NCI-H146 (cell line): ENCODE measurements at places on chromosomes 16 and 17.

DNA sequence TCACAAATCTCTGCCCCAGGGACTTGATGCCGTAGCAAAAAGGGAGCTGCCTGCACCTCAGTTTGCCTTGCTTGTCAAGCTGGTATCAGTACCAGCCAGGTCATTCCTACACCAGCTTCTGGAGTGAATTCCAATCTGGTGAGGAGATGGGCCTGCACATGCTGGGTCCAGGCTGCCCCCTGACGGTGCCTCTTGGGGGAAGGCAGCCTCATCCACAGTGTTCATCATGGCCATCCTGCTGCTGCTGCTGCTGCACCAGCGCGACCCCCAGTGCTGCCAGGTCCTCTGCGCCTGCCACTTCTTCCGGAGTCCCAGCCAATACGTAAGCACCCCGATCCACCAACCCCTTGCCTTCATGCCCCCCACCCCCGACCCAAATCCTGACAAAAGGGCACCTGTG, 8.3 kb downstream of the MRPL27 start:
- no peak for DNase-seq

DNA sequence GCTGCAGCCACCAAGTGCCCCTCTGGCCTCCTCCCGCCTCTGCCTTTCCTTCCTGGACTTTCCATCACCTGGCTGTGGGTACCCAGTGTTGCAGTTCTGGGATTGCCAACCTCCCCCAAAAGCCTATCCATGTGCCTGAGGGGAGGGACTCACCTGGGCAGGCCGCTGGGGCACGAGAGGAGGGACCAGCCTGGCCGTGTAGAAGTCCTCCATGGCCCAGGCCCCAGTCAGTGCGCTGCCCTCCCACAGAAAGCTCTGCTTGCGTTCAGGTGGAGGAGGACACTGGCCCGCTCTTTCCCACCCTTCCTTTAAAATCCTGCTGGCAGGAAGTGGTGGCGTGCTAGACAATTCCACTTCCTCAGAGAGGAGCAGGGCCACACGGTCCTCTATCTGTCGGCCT, 14.2 kb downstream of the SLX4 start:
- no peak for DNase-seq

GRCh38 chr16:20383106-20384029, 21.2 kb downstream of the PDILT start:
- DNase-seq: peak; percentile 67

DNA sequence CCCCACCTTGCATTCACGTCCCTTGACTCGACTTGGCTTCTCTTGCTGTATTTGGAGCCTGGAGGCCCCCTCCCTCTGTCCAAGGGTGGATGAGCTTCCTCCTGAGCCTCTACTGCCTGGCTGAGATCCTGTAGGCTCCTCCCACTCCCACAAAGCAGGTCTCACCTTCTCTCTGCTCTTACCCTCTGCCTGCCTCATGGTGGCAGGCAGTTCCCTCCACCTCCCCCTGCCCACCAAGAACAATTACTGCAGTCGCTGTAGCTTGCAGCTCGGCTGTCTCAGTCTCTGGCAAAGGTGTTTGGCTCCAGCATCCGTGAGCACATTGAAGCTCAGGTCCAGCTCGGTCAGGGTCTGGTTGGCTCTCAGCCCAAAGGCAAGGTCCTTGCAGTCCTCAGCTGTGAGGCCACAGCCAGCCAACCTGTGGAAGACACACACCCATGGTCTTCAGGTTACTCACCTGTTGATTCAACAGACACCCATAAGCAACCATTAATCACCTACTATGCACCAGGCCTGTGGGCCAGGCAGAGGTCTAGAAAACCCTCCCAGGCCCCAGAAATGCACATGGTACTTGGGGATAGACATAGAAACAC, 42.6 kb downstream of the NLRP1 start:
- no peak for DNase-seq

- DNase-seq: peak; percentile 34
Measured at GRCh38 chr16:19005561-19006445, 22.1 kb downstream of the TMC7 start.

GRCh38 chr17:81035521-81036196, 708 bp downstream of the BAIAP2 start:
- peak; percentile 40 for DNase-seq

- DNase-seq: no peak
Measured at GRCh38 chr16:19105891-19106624, 7.7 kb upstream of the ITPRIPL2 start.

DNA sequence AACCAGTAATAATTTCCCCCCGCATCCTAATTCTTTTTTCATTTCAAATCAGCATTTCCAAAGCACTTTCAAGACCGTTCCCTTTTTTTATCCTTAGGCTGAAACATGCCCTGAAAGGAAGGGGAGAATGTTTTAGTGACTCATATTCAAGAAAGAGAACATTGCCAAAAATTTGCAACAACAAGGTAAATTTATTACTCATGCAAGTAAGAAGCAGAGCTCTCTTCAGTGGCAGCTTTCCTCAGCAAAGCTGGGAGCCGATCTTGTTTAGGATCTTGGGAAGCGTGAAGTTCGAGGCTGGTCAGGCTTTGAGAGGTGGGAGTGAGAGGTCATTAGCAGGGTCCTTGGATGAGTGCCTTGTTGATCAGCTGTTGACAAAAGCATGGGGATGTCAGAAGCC, 129.5 kb downstream of the PRKCA start:
- DNase-seq: no peak

DNA sequence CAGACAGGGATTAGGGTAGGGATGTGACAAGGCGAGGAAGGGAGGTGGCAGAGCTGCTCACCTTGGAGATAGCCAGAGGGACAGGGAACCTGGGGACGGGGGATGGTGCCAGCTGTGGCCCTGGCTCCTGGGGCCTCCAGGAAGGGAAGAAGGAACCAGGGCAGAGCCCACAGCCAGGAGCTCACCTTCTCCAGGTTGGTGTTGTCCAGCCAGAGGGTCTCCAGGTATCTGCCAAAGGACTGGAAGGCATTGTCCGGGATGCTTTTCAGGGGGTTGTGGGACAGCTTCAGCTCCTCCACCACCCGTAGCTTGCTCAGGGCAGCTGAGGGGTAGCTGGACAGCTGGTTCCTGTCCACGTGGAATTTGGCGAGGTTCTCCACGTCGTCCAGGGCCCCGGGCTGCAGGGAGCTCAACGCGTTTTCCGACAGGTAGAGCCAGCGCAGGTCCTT, 801 bp downstream of the CHAD start:
- DNase-seq: no peak

GRCh38 chr16:22282254-22282892, 14.8 kb upstream of the POLR3E start:
- DNase-seq: no peak

DNA sequence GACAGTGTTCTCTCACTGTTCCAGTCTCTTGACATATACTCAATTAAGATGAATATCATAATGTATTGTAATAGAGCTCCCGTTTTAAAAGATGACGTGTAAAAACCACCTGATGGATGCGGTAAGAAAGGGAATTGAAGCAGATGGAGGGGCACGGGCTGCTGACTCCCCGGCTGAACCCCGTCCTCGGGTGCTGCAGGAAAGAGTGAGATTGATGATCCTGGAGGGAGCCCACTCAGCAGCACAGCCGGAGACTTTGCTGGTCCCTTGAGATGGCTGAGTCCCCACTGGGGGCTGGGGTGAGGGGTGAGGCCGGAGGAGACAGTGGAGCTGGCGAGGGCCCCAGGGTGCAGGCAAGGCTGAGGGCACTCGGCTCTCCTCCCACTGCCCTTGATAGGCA, 217.4 kb downstream of the RPTOR start:
- no peak for DNase-seq

DNA sequence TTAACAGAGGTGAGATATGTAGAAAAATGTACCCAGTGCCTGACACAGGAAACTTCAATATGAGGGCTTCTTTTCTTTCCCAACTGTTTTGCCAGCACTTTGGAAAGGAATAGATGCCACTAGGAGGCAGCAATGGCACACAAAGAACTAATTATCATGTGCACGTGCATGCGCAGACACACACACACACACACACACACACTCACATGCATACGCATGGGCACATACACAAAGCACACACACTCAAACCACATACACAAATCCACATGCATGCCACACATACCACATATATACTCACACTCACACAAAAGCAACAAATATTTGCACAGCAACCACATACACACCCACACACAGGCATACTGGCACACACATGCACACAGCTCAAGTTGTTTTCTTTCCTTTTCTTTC, 8.8 kb upstream of the CEP112 start:
- DNase-seq: peak; percentile 70

GRCh38 chr16:61606581-61606980, 429.7 kb downstream of the CDH8 start:
- DNase-seq: no peak

DNA sequence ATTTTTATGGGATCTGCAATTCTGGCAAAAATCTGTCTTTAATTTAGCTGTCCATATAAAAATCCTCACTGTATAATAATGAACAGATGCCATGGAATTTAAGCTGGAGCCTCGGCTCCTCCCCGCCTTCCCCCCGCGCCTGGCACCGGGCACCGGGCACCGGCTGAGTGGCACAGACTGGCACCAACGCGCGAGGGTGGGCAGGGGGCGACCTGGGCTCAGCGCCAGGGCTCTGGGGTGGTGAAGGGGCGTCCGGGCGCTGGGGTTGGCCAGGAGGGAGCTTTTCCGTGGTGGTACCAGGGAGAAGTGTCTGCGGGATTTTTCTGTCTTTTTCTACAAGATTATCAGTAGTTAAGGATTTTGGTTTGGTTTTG, 9.1 kb downstream of the NEUROD2 start:
- no peak for DNase-seq

GRCh38 chr17:41724476-41725050, 9.9 kb downstream of the HAP1 start:
- peak; percentile 93 for DNase-seq

DNA sequence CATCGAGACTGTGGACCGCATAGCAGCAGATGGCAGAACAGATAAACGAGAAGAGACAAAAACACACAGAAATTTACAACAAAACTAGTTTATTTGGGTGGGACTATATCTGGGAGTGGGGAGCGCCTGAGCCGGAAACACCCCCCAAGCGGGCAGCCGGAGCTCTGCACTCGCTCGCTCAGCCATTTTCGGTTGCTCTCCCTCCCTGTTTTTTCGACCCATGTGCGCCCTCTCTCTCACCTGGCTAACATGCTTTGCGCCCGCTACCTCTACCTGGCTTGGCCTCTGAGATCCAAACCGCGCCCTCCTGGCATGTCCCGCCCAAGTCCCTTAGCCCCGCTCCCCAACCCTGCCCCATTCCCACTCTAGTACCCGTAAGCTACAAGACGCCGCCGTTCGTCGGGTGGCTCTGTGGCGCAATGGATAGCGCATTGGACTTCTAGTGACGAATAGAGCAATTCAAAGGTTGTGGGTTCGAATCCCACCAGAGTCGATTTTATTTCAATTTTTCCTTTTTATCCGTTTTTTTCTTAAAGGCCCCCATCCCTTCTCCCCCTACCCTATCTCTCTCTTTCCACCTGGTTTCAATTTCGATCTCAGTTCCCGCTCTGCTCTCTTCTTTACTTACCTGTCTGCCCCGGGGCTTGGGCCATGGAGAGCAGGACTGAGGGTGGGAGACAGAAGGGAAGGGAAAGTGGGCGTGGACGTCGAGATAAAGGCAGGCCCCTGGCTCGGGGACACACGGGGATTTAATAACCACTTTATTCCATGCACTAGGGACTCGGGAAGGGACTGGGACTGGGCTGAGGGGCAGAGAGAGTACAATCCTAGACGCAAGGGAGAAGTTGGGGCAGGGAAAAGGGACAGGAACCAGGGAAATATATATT, 2.4 kb upstream of the ALOXE3 start:
- peak; percentile 87 for DNase-seq

- DNase-seq: no peak
Measured at GRCh38 chr17:28470266-28470913, 3.1 kb upstream of the SLC13A2 start.

DNA sequence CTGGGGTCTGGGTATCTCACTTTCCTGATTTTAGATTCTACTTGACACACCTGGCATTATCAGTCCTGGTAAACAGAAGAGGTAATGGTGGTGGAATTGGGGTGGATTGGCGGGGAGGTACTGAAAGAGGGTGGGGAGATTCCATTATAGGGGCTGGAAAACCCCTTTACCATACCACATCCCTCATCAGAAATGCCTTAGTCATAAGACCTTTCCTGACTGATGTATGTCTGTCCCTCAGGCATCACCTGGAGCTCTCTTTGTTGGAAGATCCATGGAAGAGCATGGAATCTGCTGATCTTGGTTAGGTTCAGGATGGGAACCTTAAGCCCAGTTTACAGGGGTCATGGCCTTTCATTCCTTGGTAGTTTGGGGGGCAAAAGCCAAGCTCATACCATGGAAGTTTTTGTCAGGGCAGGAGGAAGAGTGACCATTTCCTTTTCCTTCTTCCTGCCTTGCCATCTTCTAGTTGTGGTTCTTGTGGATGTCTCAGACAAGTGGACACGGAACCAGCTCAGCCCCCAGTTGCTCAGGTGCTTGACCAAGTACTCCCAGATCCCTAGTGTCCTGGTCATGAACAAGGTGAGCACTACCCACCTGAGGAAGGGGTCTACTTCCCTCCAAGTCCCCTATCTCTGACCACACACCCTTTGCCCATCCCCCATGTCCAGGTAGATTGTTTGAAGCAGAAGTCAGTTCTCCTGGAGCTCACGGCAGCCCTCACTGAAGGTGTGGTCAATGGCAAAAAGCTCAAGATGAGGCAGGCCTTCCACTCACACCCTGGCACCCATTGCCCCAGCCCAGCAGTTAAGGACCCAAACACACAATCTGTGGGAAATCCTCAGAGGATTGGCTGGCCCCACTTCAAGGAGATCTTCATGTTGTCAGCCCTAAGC, 3.3 kb downstream of the ERAL1 start:
- DNase-seq: no peak

DNA sequence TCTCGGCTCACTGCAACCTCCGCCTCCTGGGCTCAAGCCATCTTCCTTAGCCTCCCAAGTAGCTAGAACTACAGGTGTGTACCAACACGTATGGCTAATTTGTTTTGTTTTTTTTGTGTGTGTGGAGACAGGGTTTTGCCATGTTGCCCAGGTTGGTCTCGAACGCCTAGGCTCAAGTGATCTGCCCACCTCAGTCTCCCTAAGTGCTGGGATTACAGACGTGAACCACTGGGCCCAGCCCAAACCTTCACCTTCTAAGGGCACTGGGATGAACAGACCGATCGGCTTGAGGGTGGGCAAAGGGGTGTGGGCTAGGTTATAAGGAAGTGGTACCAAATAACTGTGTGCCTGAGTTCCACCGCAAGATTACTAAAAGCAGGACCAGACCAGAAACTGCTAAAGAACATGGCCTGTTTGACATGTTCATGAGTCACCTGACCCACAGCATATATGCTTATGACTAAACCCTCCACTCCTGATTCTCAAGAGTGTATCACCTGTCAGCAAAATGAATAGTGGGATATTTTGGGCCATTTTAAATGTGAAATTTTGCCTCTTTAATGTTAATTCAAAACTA, 8.1 kb downstream of the TMEM97 start:
- no peak for DNase-seq

DNA sequence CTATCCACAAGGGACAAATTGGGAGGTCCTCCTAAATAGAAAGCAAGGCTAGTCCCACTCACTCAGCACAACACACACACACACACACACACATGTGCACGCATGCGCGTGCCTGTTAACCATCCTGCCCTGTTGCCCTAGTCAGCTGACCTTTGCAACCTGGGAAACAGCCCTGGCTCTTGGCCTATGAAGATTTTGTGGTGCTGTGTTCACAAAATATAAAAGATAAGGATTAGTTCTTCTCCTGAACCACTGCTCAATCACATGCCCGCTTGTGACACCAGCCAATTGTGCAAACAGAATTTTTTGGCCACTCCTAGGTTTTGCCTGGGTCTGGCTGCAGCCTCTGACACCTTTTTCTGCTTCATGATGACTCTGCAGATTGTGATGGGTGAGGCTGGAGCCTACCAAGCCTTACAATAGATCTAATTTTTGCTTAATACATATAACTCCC, 3.3 kb upstream of the CES1 start:
- no peak for DNase-seq
